Activated T-helper 17 cell treated with anti-CD3 and anti-CD28 coated beads, Interleukin-2, amount 50 U/mL, for 72 hours (primary cell): ENCODE measurements at places on chromosomes 16 and 17. TPM values are rescaled to one million over a fixed set of nuclear protein-coding genes. Genes with fewer than 3 reads are reported as not detected.

- ATAC-seq = no peak
These were observed 38.2 kb downstream of the WSCD1 start for GRCh38 chr17:6108382-6108781.

Gene MYO1D
- 9.1 TPM for total RNA-seq

Gene KRTAP9-8
- total RNA-seq = not detected

Gene DPEP2
- 7.3 TPM for total RNA-seq

Gene AP1G1
- total RNA-seq = 81.7 TPM

GRCh38 chr17:51298508-51299371, 38.4 kb downstream of the UTP18 start:
- no peak for ATAC-seq

DNA sequence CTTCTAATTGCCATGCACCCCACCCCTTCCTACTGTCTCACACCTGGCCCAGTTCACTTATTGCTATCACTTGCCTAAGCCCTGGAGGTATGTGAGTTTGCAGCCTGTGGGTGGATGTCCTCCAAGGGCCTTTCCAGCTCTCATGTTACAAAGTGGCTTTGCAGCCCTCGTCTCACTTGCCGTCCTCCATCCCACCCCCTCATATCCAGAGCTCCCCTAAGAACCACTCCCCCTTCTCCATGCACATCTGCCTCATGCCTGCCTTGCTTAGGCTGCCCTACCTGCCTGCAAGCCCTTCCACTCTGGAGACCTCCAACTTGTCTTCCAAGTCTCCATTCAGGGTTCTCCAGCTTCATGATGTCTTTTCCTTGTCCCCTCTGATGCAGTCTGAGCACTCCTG, 119.4 kb upstream of the NLRP1 start:
- no peak for ATAC-seq

- ATAC-seq = no peak
These were observed 246.3 kb downstream of the RBFOX3 start for GRCh38 chr17:79364315-79365094.
